Left ventricle myocardium inferior (tissue), 1 donor: ENCODE measurements at places on chromosomes 5 and 9. TPM values are rescaled to one million over a fixed set of nuclear protein-coding genes. Genes with fewer than 3 reads are reported as not detected.

DNA sequence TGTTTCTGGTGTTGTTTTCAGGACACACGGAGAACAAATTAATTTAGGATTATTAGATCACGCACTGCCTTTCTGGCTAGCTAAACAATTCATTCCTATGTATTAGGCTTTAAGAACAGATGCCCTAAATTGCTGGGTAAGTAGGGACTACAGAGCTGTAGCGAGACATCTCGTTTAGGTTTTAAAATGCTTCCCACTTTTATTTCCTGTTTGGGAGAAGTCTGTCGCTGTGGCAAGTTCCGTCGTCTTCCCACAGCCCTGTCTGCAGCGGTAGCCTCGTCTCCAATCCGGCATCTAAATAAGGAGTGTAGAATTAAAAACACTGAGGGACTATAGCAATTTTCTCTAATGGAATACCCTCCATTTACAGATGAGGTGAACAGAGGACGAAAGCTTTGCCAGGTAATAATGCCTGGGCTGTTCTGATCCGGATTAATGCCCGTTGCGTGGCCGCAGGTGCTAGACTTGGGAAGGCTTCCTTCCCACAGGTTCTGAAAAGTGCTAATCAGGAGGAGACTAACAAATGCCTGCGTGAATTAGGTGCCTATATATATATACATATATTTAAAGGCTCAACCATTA is 1.3 kb upstream of the TRIM36 start:
- no peak overlapping the region for H3K27ac ChIP-seq
- H3K4me3 ChIP-seq = peak overlapping the region; percentile 85

DNA sequence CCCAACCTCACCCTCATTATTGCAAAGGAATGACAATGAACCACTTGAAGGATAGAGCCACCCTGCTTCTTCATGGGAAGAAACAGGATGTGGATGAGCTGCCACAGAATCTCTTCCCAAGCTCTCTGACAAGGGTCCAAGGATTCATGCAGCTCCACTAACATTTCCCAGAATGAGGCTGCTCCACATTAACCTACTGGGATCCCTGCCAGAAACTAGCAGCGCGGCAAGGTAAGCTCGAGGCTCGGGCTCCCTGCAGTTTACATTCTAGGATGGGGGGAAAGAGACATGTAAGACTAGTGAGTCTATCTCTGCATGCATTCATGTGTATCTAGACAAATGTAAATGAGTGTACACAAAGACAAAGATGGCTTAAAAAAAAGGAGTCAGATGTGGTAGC is 12.1 kb downstream of the DCAF12 start:
- no peak overlapping the region for H3K27ac ChIP-seq
- no peak overlapping the region for H3K4me3 ChIP-seq
- H3K4me1 ChIP-seq = peaks cover 24% of the 10 kb centered on the region

- no peak for DNase-seq
- H3K4me1 ChIP-seq = peaks cover 18% of the 10 kb centered on the region
- H3K27ac ChIP-seq = peak overlapping the region; percentile 62
- H3K4me3 ChIP-seq = peak overlapping the region; percentile 81
- H3K36me3 ChIP-seq = no peaks in the 10 kb centered on the region
- H3K27me3 ChIP-seq = peaks cover 16% of the 10 kb centered on the region
Measured at GRCh38 chr5:151448038-151448985, 909 bp downstream of the SLC36A1 start.

DNA sequence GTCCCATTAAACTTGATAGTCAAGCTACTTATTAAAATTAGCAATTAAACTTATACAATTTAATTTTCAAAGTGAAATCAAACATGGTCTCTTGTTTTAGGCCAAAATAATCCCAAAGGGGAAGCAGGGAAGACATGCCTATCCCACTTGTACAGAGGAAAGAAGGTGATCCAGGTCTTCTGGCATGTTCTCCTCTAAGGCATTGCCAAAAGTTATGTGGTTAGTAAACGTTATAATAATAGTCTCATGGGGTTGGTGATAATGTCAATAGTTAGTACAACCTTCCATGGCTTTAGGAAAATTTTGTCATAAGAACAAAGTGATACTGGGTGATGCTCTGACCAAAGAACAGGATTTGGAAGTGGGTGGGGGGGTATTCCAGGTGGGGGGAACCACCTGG is 52.8 kb downstream of the ROR2 start:
- no peak overlapping the region for H3K4me3 ChIP-seq
- H3K36me3 ChIP-seq = no peaks in the 10 kb centered on the region
- H3K4me1 ChIP-seq = peaks cover 38% of the 10 kb centered on the region

- peaks cover 98% of the 10 kb centered on the region for H3K27me3 ChIP-seq
- H3K4me3 ChIP-seq = peak overlapping the region; percentile 5
- peak overlapping the region; percentile 21 for H3K27ac ChIP-seq
- peaks cover 21% of the 10 kb centered on the region for H3K4me1 ChIP-seq
Measured at GRCh38 chr5:181059297-181060230, 19.5 kb downstream of the BTNL9 start.

DNA sequence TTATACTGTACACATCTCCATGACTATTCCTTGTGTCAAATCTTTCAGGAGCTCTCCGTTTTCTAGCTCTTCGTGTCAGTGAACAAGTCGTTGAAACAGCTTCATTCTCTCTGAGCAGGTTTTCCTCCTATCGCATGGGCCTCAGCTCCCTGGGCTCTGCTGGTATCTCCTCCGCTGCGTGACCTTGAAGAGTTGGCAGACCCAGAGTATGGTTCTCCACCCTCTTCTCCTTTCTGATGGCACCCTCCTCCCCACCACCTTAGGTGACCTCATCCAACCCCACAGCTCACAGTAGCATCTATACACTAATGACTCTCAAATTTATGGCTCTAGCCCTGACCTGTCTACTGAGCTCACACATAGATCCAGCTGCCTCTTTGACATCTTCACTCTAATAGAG is 36.0 kb upstream of the PDE8B start:
- no peaks in the 10 kb centered on the region for H3K36me3 ChIP-seq
- DNase-seq = no peak
- peaks cover 21% of the 10 kb centered on the region for H3K27me3 ChIP-seq
- H3K4me1 ChIP-seq = peaks cover 8% of the 10 kb centered on the region
- no peak overlapping the region for H3K27ac ChIP-seq
- no peak overlapping the region for H3K4me3 ChIP-seq

DNA sequence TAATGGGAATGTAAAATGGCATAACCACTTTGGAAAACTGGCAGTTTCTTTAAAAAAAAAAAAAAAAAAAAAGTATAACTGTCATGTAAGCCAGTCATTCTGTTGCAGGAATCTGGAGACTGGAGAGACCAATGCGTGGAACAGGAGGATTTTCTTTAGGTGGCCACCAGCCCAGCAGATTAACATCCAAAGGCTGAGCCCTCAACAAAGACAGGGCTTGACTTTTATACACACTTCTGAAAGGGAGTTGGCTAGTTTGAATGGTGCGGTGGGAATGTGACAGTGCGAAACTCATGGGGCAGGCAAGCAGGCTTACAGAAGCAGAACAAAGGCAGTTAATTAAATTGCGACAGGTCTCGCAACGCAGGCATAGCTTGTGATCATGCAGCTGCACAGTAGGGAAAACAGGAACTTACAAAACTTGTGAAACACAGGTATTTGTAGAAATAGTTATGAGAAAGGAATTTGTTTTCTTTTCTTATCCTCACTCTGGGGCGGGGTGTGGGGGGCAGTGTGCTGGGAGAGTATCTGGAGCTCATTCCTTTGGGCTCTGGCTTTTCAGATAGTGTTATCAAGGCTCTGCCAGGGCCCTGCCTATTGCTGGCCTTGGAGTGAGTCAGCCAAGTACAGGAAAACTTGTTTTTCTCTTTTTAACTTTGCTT is 12.0 kb downstream of the UIMC1 start:
- H3K36me3 ChIP-seq = no peaks in the 10 kb centered on the region
- peaks cover 52% of the 10 kb centered on the region for H3K4me1 ChIP-seq
- H3K27me3 ChIP-seq = no peaks in the 10 kb centered on the region
- no peak overlapping the region for H3K4me3 ChIP-seq

GRCh38 chr5:168852329-168852728 is 273.2 kb upstream of the PANK3 start:
- H3K4me1 ChIP-seq = peaks cover 5% of the 10 kb centered on the region
- H3K27me3 ChIP-seq = no peaks in the 10 kb centered on the region
- H3K27ac ChIP-seq = no peak overlapping the region
- H3K36me3 ChIP-seq = no peaks in the 10 kb centered on the region
- DNase-seq = no peak

DNA sequence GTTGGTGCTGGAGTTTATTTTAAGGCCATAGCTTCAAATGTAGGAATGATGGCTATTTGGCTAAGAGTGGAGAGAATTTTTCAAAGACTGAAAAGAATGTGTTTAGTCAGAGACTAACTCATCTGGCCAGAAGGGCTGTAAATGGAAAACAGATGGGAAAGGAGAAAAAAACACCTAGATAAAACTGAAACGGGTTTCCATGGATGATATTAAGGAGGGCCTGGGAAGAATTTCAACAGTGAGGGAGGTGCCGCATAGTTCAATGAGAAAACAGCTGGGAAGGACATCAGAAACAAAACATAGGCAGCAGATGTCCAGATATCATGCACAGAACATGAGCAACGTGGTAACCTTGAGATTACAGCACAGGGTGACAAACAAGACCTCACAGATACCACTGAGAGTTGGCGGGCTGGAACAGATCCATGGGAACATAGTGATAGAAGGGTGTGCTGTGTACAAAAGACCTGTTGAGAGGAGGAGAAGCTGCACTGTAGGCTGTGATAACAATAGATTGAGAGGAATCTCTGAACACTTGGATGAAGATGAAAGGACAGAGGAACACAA is 31.2 kb upstream of the RAD23B start:
- DNase-seq = peak; percentile 56
- H3K27ac ChIP-seq = peak overlapping the region; percentile 73
- H3K4me1 ChIP-seq = peaks cover 22% of the 10 kb centered on the region
- no peaks in the 10 kb centered on the region for H3K27me3 ChIP-seq

SMAD5 gene
- total RNA-seq = 34.8 TPM

GRCh38 chr9:112700085-112700484 is 17.8 kb downstream of the INIP start:
- H3K4me1 ChIP-seq = no peaks in the 10 kb centered on the region
- no peaks in the 10 kb centered on the region for H3K27me3 ChIP-seq
- peaks cover 11% of the 10 kb centered on the region for H3K36me3 ChIP-seq
- DNase-seq = no peak
- no peak overlapping the region for H3K27ac ChIP-seq

LCNL1 gene
- total RNA-seq = 11.7 TPM

GRCh38 chr9:135299239-135299590 is 180.4 kb upstream of the PPP1R26 start:
- no peak for DNase-seq

CARTPT gene
- total RNA-seq = not detected

DNA sequence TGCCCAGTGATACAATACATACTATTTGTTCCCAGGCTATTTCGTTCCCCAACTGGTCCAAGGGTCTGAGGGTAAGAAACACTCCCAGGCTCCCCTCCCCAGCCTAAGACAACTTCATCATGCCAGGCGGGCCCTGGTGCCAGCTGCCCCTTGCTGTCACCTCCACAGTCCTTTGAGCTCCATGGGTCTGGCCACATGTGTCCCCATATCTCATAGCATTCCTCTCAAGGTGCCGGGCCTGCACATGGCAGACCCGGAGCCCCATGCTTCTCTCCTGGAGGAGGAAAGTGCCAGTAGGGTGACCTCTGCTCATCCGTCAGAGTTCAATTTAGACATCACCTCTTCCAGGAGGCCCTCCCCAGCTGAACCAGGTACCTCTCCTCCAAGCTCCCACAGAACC is 120.5 kb downstream of the C5orf15 start:
- DNase-seq = no peak
- peaks cover 19% of the 10 kb centered on the region for H3K27me3 ChIP-seq
- H3K4me3 ChIP-seq = no peak overlapping the region
- H3K36me3 ChIP-seq = no peaks in the 10 kb centered on the region

GRCh38 chr9:81847181-81847915 is 80.9 kb upstream of the SPATA31D4 start:
- no peak overlapping the region for H3K27ac ChIP-seq
- DNase-seq = no peak
- no peaks in the 10 kb centered on the region for H3K36me3 ChIP-seq
- no peak overlapping the region for H3K4me3 ChIP-seq

C5orf46 gene
- 12.0 TPM for total RNA-seq

GRCh38 chr9:97866848-97867247 is 13.8 kb downstream of the FOXE1 start:
- H3K4me1 ChIP-seq = no peaks in the 10 kb centered on the region
- H3K4me3 ChIP-seq = no peak overlapping the region
- H3K27ac ChIP-seq = no peak overlapping the region
- DNase-seq = no peak
- H3K36me3 ChIP-seq = peaks cover 4% of the 10 kb centered on the region

- H3K27ac ChIP-seq = no peak overlapping the region
- no peak overlapping the region for H3K4me3 ChIP-seq
- no peaks in the 10 kb centered on the region for H3K36me3 ChIP-seq
- DNase-seq = no peak
- H3K4me1 ChIP-seq = no peaks in the 10 kb centered on the region
- H3K27me3 ChIP-seq = no peaks in the 10 kb centered on the region
Measured at GRCh38 chr9:116287721-116288120, 134.1 kb downstream of the PAPPA start.

DNA sequence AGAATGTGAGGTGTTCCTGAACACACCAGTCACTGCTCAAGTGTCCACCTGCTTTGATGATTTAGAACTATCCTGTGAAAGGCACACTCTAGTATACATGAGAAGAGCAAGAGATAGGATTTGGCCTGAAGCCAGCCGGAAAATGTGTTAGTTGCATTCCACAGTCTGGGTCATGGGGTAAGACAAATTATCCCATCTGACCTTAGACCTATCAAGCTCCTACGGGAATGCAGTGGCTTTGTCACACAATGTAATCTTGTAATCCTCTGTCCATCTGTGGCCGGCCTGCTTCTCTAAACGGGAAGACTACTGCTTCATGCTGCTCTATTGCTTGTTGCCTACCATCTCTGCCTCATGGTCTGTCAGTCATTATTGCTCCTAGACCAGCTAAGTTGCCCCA is 92.4 kb upstream of the PRRC1 start:
- DNase-seq = no peak
- H3K27ac ChIP-seq = no peak overlapping the region
- no peaks in the 10 kb centered on the region for H3K36me3 ChIP-seq
- H3K4me3 ChIP-seq = no peak overlapping the region
- peaks cover 39% of the 10 kb centered on the region for H3K4me1 ChIP-seq
